ENCODE measurements at places on chromosomes 2 and 18.

DNA sequence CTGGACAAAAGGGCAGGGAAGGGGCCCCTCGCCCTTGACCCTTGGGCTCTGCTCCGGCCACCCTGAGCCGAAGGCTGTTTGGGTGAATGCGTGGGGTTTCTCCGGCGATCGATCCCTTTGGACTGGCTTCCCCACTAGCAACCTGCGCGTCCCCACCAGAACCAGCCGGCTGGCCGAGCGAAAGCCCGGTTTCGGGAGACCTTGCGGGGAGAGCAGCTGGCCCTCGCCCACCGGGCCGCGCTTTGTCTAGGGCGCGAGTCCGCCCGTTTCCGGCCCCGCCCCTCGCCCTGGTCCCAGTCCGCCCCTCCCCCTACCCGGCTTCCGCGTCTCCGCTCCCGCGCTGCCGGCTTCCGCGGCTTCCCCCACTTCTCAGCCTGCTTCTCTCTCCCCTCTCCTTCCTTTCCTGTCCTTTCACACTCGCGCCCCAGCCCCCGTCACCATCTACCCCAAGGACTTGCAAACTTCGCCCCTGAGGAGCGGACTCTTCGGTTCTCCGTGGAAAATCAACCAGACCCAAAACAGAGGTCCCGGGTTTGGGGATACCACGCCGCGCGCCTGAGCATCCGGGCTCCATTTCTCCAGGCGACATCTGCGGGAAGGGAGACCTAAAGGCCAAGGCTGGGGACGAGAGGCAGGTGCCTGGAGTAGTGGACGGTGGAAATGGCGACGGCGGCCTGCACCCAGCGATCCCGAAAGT lies 48.0 kb upstream of the ATP6V1B1 start:
- DNase-seq: peak; percentile 18

GRCh38 chr2:112092286-112093041 lies 37.4 kb downstream of the TMEM87B start:
- peak; percentile 71 for DNase-seq

GRCh38 chr2:9631878-9632700 lies 1.3 kb upstream of the YWHAQ start:
- DNase-seq: peak; percentile 74

DNA sequence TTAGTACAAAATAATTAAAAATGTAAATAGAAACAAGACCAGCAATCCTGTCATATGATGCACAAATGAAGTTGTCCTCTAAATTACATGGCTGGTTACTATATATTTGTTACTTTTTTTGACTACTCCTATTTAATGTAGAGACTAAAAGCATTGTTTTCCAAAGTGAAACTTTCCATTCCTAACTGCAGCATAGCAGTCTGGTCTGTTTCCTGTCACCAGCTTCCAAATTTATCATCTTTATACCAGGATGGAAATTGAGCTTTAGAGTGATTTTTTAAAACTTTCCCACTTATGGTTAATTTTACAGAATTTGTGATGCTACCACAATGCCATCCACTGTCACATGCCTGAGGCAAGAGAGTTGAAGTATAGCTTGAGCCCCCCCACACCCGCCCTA lies 33.5 kb upstream of the RAB27B start:
- no peak for DNase-seq

- DNase-seq: no peak
Observed at GRCh38 chr2:216739035-216739434, 43.7 kb upstream of the IGFBP5 start.

- DNase-seq: no peak
Observed at GRCh38 chr18:79400091-79400590, 4.4 kb downstream of the NFATC1 start.

DNA sequence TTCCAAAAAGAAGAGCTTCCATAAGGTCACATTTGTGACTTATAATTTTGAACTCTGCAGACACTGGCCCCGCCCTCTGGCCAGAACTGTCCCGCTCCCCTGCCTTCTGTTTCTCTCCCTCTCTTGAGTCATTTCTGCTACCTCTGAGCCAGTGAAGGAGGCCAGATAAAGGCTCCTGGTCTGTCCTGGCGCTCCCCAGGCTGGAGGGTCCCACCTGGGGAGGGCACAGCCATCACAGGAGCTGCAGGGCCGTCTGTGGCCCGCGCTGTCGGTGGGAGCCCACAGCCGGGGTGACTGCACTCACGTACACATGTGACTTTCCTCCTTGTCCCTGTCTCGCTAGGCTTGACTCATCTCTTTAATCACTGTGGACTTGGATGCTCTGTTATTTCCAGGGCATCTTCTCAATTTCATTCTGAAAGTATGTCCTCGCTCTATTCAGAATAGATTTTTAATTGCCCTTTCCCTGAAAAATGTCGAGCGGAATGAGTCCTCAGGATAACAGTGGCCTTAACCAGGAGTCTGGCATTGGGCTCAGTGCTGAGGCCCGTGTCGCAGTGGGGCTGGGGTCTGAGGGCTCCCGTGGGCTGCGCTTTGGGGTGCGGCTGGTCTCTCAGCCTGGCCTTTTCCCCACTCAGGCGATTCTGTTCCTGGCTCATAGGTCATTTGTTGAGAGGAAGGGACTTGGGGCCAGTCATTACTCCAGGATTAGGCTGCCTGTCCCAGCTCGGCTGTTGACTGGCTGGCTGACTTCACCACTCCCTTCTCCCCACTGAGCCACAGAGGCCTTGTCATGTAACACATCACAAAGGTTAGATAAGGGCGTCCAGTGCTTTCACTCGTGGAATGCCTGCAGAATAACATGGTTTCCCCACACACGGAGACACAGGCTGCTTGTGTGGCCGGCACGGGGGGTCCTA lies 34.5 kb downstream of the KLHL29 start:
- no peak for DNase-seq

- no peak for DNase-seq
Observed at GRCh38 chr2:98438190-98439133, 6.2 kb upstream of the INPP4A start.

DNA sequence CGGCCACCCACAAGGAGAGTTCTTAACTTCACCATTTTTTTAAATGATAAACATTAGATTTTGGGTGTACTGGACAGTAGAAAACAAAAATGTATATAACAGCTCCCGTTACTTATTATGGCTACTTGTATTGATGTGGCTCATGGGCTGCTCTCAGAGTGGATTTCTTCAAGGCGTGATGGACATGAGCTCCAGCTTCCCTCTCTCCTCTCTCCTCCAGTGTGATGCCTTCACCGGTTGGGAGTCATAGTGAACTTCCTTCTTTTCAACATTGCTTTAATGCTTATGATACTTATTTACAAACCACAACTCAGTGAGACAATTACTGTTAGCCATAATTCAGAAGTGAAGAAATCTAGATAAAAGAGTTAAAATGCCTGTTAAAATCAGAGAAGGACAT lies 515.2 kb downstream of the RNF144A start:
- DNase-seq: no peak

GRCh38 chr18:32139835-32140283 lies 48.2 kb downstream of the RNF138 start:
- no peak for DNase-seq

DNA sequence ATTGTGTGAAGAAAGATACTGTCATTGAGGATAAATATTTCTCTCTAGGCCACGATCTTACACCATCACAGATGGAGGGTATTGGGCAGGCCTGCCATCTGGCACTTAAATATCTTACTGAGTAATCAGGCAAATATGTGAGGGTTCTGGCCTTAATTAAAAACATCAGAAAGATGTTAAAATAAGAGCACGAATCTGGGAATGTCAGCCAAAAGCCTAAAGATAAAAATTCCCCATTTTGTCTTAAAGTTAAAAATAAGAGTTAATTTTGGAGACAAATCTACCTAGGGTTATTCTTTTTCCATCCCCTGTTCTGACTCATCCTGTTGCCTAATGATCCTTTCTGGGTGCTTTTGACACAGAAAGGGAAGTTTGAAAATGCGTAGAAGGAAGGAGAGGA lies 121.0 kb downstream of the SUCLG1 start:
- DNase-seq: no peak

Data from LHCN-M2 (cell line).